ENCODE measurements at places on chromosomes 13 and 19.

DNA sequence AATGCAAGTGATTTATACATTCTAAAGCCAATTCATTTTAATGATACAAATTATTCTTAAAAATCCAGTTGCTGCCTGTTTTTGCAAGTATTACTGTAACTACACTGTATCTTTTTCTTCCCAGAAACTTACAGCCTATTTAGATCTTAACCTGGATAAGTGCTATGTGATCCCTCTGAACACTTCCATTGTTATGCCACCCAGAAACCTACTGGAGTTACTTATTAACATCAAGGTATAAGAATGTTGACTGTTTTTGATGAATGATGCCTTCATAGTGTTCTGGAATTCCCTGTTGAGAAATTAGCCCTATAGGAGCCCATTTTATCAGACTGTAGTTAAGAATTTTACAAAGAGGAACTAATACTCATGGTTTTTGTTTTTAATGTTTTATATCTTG lies 25.0 kb downstream of the ITM2B start:
- DNase-seq = no peak

DNA sequence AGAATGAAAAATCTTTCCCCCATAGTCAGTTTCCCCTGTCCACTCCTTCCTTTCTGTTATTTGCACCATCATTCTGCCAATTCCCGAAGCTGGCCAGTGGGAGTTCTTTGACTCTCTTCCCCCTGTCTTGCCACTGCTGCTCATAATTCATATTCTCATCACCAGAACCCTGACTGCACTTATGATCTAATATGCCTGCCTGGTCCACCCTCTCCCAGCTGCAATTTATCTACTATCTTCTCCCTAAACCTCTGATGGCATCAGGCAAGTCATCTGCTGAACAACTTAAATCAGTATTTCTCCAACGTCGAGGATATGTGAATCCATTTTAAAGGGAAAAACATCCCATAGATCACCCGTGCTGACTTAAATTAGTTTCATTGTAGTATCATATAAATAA lies 458.0 kb upstream of the GPC6 start:
- DNase-seq = no peak

GRCh38 chr13:99376924-99377323 lies 69.7 kb upstream of the GPR183 start:
- DNase-seq = no peak

GRCh38 chr13:54965881-54966280 lies 1937.3 kb downstream of the OLFM4 start:
- DNase-seq = no peak

GRCh38 chr13:48906200-48906599 lies 69.5 kb upstream of the FNDC3A start:
- no peak for DNase-seq

- DNase-seq = no peak
Observed at GRCh38 chr19:16726916-16727315, 7.3 kb downstream of the NWD1 start.

DNA sequence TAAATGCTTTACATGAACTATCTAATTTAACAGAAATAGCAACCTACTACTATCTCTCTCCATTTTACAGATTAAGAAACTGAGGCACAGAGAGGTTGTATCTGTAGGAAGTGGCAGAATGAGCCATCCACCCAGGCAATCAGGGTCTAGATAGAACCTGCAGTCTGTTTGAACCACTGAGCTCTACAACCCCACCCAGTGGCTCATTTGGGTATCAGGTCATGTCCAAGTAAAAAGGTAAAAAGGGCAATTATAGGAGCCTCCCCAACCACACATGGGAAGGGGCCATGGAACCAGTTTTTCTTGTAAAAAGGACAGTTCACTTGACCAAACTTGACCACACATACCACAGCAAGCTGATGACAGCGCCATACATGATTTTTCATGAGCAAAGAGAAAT lies 92.9 kb upstream of the SGCG start:
- no peak for DNase-seq

GRCh38 chr13:46570273-46570672 lies 17.3 kb downstream of the LRCH1 start:
- DNase-seq = no peak

DNA sequence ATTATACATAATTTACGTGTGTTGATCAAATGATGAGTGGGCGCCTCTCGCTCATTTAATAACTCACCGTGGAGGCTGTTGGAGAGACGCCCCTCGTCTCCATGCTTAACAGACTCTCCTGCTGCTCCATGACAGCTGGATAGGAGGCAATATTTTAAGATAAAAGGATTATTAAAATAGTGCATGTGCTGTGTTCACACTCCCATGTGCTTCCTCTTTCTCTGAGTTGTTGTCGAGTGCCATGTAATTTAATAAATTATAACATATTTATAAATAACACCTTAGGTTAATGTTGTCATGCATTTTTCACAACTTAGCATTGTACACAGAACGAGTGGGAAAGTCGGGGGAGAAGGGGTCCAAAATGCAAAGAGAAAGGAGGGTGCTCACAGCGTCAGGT lies 161.4 kb upstream of the TSHZ3 start:
- DNase-seq = no peak

GRCh38 chr19:45037393-45038169 lies 1.3 kb upstream of the CLASRP start:
- DNase-seq = no peak

- DNase-seq = no peak
Observed at GRCh38 chr13:83311886-83312577, 570.2 kb downstream of the SLITRK1 start.

GRCh38 chr13:44296856-44297255 lies 76.8 kb upstream of the SERP2 start:
- DNase-seq = no peak

GRCh38 chr13:30047154-30047874 lies 196.9 kb upstream of the UBL3 start:
- no peak for DNase-seq

DNA sequence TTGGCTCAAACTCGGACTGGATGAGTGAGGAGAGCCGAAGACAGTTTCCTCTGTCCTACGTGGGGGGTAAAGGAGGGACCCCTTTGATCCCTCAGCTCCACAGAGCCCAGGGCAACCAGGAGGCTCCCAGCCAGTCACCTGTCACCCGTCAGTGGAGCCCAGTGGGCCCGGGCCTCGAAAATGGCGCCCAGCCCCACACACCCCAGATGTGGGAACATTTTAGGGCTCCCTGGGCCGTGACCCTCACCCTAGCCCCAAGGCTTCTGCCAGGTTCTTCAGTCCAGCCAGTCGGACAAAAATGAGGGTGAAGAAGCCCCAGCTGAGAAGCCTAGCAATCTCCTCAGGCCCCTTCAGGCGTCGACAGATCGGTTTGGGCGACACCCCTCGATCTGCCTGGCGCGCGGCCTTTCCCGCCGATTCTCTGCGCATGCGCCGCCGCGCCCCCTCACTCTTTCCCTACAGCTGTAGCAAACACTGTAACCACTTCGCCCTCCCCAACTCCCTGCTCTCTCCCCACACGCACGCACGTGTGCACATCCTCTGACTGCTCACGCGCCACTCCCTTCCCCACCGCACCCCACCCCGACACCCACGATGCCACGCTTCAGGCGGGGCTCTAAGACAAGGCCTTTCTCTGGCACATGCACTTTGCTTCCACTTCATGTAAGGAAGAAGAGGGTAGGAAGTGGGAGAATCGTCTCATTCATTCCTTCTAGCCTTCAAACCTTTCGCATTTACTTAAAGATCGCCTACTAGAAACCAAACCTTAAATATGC lies at the start of gene SLC6A16:
Gene SLC6A16 (minus strand): TSS at position 391 of the 776 bp plus-strand sequence. CDS start 13,844 bp downstream, outside the sequence.
- DNase-seq = no peak

DNA sequence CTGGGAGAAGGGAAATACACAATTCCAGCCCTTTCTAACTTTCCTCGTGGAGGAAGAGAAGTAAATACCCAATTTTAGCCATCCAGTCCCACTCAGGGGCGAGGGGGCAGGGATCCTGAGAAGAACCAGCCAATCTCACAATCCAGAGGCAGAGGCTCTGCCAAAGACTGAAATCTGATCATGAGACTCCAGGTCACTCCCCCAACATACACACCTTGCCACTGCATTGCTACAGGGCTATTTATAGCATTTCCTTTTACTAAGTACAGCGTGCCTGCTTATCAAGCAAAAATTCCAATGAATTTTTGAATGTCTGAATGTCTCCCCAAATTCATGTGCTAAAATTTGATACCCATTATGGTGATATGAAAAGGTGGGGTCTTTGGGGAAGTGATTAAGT lies 1687.5 kb downstream of the EFNB2 start:
- no peak for DNase-seq

DNA sequence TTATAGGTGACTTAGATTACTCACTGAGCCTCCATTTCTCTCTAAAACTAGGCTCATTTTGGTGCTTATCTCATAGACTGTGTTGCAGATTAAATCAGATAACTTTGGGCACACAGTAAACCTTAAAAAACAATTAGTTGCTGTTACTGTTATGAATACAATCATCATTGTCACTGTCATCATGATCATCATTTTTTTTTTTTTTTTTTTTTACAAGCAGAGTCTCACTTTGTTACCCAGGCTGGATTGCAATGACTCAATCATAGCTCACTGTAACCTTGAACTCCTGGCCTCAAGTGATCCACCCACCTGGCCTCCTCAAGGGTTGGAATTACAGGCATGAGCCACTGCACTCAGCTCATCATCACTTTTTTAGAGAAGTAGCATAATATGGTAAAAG lies 60.0 kb downstream of the VWA8 start:
- no peak for DNase-seq

- DNase-seq = no peak
Observed at GRCh38 chr13:74077792-74078191, 56.4 kb downstream of the KLF12 start.

- no peak for DNase-seq
Observed at GRCh38 chr13:37878496-37878895, 8.9 kb upstream of the TRPC4 start.

DNA sequence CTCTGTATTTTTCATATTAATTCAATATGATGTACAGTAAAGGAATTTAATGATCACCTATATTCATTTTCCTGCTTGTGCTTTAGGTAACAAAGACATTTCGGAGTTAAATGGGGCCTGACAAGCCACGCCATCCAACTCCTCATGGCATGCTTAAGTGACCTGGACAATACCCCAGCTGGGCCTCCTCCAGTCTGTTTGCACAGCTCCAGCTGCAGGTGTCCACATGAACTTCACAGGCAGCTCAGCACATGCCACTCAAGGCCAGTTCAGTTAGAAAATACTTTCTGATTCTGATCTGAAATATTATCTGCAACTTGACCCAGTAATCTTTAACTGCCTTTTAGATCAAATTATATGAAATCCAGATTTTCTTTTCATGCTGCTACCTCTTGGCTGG lies 89.6 kb upstream of the SLC15A1 start:
- DNase-seq = no peak

DNA sequence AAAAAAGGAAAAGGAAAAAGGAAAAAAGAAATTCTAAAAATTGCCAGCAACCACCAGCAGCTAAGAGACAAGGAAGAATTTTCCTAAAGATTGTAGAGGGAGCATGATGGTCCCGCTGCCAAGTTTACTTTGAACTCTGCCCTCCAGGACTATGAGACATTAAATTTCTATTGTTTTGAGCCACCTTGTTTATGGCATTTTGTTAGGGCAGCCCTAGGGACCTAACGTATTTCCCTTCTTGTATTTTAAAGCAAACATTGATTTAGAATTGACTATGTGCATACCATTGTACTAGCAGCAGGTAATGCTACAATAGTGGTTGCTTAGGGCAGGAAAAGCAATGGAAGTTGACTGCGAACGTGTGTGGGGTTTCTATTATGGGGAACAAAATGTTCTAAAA lies 1414.2 kb downstream of the EFNB2 start:
- no peak for DNase-seq

DNA sequence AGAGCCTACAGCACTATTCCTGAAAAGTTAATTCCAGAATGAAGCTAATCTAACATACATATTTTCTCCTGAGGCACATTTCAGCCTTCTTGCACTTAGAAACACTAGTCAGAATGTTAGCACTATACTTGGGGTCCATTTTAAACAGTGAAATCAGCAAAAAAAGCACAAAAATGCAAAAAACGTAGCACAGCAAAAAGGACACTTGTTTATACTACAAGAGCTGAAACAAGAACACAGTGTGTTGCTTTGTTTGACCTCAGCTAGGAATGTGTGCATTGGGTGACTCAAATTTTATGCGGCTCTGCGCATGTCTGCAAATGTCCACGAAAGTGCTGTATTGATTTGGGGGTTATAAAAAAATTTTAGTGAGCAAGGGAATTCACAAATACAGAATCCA lies 226.2 kb downstream of the KCNRG start:
- no peak for DNase-seq

DNA sequence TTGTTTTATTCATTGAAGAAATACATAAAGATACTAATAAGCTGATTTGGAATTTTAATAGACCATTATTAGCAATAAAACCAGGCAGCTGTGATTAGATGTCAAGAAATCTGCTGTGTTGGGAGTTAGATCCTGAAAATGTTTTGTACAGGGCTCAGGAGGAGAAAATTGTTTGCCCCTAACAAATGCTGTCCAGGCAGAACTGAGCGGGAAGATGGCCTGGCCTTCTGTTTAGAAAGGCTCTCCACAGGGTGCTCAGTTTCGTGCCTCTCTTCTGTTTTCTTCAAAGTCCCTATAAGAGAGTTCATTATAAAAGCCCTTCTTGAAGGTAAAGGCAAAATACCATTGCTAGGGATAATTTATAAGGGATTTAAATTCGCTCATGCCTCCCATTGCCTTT lies 64.1 kb downstream of the ERCC5 start:
- no peak for DNase-seq

DNA sequence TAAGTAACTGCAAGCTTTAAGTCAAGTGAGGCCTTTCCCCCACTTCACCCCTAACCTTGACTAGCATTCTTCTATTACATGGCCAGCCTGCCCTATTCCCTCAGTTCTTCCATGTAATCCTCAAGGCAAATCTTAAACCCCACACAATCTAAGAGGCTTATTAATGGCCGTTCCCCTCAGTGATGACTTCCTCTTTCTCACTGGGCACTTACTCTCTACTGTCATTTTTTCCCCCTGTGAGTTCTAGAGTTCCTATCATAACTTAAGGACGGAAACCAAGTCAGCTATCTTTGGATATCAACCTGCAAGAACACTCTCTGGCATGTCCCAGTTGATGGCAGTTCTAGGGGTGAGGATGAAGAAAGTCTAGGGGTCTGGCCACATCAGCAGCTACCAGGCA lies 131.2 kb downstream of the DCLK1 start:
- no peak for DNase-seq

DNA sequence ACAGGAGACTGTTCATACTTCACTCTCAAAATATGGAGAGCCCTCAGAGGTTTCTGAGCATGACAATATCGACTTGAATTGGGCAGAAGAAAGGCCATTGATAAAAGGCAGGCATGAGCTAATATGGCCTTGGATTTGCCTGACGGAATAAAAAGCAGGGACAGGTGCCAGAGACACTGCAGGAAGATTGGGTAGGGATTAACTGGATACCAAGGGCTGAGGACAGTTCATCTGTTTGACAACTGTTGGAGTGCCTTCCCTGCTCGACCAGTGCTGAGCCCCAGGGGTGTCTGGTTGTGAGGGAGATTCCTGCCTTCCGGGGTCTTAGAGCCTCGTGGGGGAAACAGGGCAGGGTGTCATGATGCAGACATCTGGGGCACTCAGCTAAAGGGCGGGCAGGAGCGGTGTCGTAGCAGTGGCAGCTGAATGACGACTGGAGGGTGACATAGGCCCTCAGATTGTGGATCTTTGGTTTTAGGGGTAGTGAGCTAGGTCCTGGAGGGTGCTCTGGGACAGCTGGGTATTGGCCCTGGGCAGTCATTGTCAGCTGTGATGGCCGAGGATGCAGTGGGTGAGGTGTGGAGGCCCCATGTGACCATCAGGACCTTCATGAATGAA lies 12.3 kb downstream of the GATAD2A start:
- DNase-seq = no peak

- no peak for DNase-seq
Observed at GRCh38 chr19:19434483-19435045, 29.1 kb downstream of the GATAD2A start.

- DNase-seq = no peak
Observed at GRCh38 chr19:18245297-18245696, 19.1 kb upstream of the PDE4C start.
